ENCODE measurements at places on chromosomes 16 and 17.

GRCh38 chr16:79098907-79099306 is 501.6 kb downstream of the MAF start:
- no peak for DNase-seq

GRCh38 chr17:7703584-7704479 is 1.2 kb upstream of the EFNB3 start:
- no peak for DNase-seq

DNA sequence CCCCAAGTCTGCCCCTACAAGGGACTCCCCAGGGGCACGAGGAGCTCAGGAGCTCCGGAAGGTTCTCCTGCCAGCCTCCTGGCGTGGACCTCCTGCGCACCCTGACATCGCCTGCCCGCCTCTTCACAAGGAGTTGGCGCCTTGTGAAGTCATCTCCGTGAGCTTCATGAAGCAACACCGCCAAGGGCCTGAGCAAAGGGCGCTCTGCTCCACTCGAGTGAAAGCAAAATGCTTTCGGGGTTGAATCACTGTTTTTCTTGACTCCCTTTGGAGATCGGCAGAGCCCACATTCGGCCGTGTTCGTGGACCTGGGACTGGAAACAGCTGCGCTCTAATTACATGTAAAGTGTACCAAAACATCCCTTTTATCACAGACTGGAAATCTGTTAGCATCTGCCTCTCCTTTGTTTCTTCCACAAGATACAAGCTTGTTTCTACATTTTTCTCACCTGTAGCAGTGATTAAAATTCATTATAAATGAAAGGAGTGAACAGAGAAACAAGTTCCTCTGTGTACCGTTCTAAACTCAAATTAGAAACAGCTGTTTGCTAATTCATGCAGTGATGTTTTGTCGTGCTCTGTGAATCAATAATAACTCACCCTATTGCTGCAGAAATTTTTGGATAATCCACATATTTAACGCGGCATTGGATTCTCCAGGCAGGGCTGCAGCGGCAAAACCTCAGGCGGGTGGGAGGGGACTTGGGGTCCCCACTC is 203.3 kb downstream of the ZNF423 start:
- no peak for DNase-seq

DNA sequence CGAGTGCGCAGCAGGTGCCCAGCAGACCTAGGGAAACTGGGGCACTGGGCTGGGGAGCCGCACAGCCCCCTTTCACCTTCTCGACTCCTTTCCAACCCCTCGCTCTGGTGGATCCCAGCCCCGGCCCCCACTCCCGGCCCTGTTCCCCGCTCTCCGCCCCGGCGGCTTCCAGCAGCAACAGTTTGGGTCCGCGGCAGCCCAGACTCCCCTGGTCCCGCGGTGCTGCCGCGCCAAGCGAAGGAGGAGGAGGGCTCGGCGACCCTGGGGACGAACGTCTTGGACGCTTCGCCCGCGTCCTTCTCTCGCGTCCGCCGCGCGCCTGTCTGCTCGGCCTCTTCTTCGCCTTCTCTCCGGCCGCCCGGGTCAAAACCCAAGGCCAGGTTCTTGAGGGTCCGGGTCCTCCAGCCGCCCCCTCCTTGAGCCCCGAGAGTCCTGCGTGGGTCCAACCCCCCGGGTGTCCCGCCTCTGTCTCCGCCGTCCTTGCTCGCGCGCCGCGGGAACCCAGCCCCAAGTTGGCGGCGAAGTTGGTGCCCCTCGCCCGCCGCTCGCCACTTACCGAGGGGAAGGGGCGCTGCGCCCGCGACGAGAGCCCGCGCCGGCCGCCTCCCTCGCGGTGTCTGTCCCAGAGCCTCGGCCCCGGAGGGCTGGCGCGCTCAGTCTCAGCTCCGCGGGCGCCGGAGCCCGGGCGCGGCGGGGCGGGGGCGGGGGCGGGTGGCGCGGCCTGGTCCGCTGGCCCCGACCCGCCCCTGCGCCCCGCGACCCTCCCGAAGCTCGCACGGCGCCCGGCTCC is 1.4 kb upstream of the GRIN2C start:
- DNase-seq, result no peak

GRCh38 chr17:42855048-42855596 is 4.1 kb downstream of the AOC3 start:
- DNase-seq, result no peak

GRCh38 chr17:72765368-72766153 is 326.9 kb downstream of the SLC39A11 start:
- no peak for DNase-seq

GRCh38 chr16:2039274-2040031 is 8.2 kb downstream of the NTHL1 start:
- no peak for DNase-seq

GRCh38 chr16:764848-765487 is 4.4 kb downstream of the MSLN start:
- DNase-seq, result no peak

GRCh38 chr16:64253525-64253924 is 868.3 kb downstream of the CDH11 start:
- no peak for DNase-seq

- DNase-seq, result no peak
Measured at GRCh38 chr17:3475812-3476610, at the start of gene ASPA. TSS of gene ASPA (plus strand) at chr17:3475997. CDS start at chr17:3476160, 163 bp downstream.

GRCh38 chr17:83151442-83152226 is 72.2 kb downstream of the METRNL start:
- DNase-seq, result no peak

- DNase-seq, result peak; percentile 42
Measured at GRCh38 chr16:1125471-1125870, 27.4 kb upstream of the CACNA1H start.

DNA sequence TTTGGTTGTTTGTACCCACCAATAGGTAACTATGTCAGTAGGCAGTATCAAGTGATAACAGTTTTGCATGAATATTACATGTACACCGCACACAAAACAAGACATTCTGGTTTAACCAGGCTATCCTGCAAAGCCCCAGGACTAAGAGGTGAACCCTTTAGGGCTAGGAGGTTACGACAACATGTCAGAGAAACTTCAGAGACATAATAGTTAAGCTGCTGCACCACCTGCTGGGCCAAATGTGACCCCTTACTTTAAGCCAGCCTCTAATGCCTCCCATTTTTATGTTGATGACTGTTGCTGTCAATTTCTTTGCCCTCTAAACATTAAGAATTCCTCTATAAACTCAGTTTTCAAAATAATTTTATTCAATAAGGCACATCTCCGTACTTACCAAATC is 15.4 kb downstream of the SRP68 start:
- no peak for DNase-seq

GRCh38 chr17:17314501-17315071 is 11.4 kb downstream of the NT5M start:
- no peak for DNase-seq

DNA sequence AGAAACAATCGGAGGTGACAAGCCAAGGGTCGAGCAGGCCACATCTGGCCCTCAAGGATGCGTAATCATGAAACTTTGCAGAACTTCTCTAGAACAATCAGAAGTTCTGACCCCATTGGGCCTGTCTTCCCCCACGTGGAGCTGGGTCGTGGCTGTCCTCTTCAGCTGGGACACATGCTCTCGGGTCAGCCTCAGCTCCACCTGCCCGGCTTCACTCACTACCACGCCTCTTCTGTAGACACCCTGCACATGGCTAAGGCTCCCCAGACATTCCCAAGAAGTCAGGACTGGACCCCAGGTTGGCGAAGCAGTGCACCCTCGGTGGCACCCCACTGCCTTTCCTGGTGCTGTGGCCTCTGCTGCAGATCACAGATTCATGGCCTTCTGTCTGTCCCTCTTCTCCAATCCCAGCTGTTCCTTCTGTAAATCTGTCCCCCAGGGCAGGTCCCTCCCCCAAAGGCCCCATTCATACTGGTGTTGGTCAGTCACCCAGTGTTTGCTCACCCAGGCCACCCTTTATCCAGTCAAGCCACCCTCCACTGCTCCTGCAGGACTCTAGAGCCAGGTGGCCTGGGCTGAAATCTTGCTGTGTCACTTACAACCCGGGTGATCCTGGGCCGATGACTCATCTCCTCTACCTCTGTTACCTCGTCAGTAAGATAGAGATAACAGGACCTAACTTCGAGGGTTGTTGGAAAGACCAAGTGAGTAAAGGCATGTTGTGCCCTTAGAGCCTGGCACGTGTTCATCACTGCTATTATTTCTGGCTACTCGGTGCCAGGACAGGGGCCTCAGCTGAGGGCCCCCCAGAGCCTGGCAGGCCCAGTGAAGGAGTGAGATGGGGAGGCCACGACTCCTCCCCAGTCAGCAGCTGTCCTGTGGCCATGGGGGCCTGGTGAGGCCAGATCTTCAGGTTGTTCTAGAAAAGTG is 1.4 kb upstream of the SLC5A11 start:
- DNase-seq, result no peak

DNA sequence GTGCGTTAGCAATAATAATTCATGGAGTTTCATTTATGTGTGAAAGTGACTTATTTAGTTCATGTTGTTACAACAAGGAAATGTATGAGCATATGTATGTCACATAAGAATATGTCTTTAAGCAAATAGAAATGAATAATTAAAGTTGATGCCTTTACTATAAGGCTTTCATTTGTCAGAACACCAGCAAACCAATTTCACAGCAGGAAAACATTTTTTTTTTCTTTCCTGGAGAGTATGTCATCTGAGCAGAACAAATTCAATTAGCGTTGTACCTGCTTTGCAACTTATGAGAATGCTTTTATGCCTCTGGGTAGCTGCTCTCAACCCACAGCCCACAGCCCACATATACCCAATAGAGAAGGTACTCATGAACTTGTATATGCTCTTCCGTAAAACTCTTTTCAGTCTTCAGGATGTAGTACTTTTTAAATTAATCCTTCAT is 26.3 kb upstream of the APOH start:
- DNase-seq, result peak; percentile 14

GRCh38 chr17:979212-979538 is 401 bp downstream of the NXN start:
- DNase-seq, result no peak

GRCh38 chr16:31117384-31118222 is at the start of gene KAT8:
TSS of gene KAT8 (plus strand) at chr16:31117664. CDS start at chr16:31117682, 18 bp downstream.
- peak; percentile 98 for DNase-seq

DNA sequence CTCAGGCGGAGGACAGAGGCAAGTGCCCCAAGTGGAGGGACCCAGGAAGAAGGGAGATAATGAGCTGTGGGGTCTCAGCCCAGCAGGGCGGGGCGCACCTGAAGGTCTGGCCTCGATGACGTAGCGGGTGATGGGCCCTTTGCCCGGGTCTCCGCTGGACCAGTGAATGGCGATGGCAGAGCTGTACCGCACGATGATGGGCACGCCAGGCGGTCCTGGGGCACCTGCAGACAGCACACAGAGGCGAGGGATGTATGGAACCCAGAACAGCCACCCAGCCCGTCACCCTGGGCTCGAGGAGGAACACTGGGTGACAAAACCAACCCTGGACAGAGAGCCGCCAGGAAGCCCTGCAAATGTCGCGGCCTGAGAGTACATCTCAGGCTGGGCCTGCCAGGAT is 46.2 kb upstream of the CDC42EP4 start:
- DNase-seq, result no peak

DNA sequence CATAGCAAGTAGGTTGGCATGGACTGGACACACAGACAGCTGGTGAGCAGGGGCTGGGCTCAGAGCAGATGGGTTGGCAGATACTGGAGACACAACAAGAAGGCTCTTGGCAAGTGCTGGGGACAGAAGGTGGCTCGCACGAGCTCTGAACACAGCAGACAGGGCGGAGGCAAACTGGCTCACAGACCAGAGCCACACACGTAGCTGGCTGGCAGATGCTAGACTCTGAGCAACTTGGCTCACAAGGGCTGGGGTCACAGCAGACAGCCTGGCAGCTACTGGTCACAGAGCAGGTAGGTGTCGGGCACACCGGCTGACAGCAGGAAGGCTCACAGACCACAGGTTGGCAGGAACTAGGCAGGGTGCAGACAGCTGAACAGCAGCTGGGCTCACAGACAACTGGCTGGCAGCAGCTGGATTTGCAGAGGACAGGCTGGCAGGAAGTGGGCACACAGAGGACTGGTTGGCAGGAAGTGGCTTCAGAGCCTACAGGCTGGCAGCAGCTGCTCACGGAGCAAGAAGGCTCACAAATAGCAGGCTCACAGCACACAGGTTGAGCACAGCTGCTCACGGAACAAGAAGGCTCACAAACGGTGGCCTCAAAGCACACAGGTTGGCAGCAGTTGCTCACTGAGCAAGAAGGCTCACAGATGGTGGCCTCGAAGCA is 725 bp downstream of the KRTAP16-1 start:
- DNase-seq, result peak; percentile 51

DNA sequence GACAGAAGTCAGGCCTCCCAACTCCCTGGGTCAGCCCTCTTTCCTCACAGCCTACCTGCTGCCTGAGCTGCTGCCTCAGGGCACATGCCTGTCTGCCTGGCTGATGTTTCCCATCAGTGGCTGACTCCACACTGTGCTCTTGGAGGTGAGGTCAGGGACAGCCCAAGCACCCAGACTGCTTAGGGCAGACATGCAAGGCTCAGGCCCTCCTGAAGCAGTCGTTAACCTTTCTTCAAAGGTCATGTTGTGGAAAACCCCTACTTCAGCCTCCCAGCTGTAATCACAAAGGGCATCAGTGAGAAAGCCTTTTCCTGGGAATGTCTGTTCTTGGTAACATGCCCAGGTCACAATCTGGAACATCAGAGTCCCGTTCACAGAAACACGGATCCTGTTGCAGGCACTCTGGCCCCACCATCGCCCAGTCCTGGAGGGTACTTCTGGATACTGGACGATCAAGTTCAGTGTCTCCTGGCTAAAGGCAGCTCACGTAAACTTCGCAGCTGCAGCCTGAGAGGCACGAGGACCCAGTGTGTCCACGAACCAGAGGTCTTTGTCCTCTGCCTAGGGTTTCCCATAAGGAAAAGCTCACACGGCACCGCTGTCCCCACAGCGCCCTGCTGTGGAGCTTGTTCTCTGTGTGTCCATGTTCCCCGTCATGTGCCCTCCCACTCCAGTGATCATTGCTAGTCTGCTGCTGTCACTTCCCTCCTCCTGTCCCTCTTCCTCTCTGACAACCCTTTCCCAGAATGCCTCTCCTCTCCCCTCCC is 54.9 kb downstream of the GNAO1 start:
- no peak for DNase-seq

GRCh38 chr17:66123163-66123562 is 68.8 kb downstream of the CEP112 start:
- no peak for DNase-seq

DNA sequence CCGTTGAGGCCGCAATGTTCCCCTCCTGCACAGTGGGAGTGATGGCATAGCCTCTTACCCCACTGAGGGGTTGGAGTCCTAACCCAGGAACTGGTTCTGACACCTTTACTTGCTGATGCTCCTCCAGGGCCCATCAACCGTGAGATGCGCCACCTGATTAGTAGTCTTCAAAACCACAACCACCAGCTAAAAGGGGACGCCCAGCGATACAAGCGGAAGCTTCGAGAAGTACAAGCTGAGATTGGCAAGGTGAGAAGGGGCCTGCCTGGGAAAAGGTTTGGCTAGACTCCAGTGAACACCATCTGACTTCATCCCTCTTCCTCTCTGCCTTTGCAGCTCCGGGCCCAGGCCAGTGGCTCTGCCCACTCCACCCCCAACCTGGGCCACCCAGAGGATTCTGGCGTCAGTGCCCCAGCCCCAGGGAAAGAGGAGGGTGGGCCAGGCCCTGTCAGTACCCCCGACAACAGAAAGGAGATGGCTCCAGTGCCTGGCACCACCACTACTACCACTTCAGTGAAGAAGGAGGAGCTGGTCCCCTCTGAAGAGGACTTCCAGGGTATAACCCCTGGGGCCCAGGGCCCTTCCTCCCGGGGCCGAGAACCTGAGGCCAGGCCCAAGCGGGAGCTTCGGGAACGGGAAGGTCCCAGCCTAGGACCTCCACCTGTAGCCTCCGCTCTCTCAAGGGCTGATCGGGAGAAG is 5.8 kb downstream of the RNF40 start:
- no peak for DNase-seq

Measured in activated naive CD4-positive, alpha-beta T cell treated with anti-CD3 and anti-CD28 coated beads, Interleukin-2, amount 50 U/mL, for 16 hours (primary cell).